Diencephalon (tissue), 1 donor: ENCODE measurements at places on chromosomes 2 and 18. TPM values are rescaled to one million over a fixed set of nuclear protein-coding genes. Genes with fewer than 3 reads are reported as not detected.

The DCDC2C gene
- total RNA-seq, result 0.69 TPM

The INO80C gene
- total RNA-seq, result 10.4 TPM

The CRYBA2 gene
- total RNA-seq, result not detected

The SLC23A3 gene
- 0.23 TPM for total RNA-seq

The DYNAP gene
- not detected for total RNA-seq

The CFLAR gene
- 36.7 TPM for total RNA-seq

The ANKRD30B gene
- 3.9 TPM for total RNA-seq

The SLC9A4 gene
- 0.69 TPM for total RNA-seq

The CENPA gene
- total RNA-seq, result 3.2 TPM

The HTRA2 gene
- 46.1 TPM for total RNA-seq

The ASB18 gene
- 1.6 TPM for total RNA-seq

The EFHD1 gene
- 3.7 TPM for total RNA-seq

The MYO1B gene
- total RNA-seq, result 90.0 TPM

The IL36G gene
- not detected for total RNA-seq

The CETN1 gene
- not detected for total RNA-seq

The HOXD1 gene
- total RNA-seq, result not detected

The NT5C1B gene
- total RNA-seq, result not detected

The CYP1B1 gene
- total RNA-seq, result 11.3 TPM

The KCNIP3 gene
- total RNA-seq, result 12.7 TPM

The DLGAP1 gene
- 47.3 TPM for total RNA-seq

The C2orf66 gene
- 0.69 TPM for total RNA-seq

The LGALSL gene
- 48.9 TPM for total RNA-seq

The HOXD9 gene
- total RNA-seq, result not detected

The NAT8 gene
- not detected for total RNA-seq

The IL36A gene
- total RNA-seq, result not detected

The TUBB8B gene
- 0.69 TPM for total RNA-seq

The LIMS1 gene
- total RNA-seq, result 20.8 TPM

The FAM124B gene
- total RNA-seq, result 11.5 TPM
